ENCODE measurements at places on chromosomes 11 and 22.

DNA sequence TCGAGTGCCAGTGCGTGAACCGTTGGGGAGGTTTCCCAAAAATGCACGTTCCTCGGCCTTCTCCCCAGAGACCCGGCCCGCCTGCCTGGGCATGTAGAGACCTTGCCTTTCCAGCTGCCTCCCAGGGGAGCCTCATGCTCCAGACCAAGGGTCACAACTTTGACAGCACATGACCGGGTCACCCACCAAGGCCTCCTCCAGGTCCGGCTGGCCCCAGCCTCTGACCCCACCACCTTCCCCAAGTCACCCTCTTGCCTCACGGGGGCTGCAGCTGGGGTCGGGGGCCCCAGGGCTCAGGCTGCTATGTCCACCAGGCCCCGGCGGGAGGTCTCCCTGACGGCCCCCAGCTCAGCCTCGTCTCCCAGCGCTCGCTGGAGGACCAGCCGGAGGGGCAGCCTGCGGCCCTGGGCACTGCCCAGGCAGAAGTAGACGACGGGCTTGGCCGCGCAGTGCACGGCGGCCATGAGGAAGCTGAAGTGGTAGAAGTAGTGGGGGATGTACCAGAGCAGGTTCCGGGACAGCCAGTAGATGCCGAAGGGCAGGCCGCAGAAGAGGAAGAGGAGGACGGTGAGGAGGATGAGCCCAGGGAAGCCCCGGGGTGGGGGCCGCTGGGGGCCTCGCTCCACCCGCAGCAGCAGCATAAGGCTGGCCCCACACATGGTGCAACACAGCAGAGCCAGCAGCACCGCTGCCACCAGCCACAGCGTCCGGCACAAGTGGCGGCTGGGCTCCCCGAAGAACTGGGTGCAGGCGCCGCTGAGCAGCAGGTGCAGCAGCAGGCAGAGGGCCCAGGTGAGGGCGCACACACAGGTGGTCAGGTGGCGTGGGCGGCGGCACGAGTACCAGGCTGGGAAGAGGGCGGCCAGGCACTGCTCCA is 4.4 kb downstream of the MRGPRE start:
- no peak for DNase-seq

GRCh38 chr11:128490092-128490491 is 97.3 kb downstream of the ETS1 start:
- no peak for DNase-seq

DNA sequence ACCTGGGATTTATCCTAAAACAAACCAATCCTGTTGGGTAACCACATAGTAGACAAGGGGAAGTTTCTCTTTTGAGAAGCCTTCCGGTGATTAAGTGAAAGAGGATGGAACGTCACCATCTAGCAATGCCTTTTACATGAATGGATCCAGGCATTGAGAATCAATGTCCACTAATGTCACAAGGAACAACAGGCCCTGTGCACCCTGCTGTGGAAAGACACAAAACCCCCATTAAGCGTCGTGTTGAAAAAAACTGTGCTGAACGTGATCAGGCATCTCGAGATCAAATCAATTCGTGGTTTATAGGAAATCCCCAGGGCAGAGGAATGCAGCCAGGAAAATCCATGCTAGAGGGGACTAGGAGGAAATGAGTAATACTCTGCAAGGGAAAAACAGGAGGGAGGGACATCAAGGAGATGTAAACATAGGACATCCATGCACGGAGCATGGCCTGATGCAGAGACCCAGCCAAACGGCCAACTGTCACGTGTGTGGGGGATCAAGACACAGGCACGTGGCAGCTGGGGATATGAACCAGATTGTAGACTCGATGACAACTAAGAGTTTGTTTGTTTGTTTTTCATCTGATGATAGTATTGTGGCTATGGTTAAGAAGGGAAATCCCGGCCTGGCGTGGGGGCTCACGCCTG is 38.6 kb upstream of the CARS1 start:
- DNase-seq: peak; percentile 90

DNA sequence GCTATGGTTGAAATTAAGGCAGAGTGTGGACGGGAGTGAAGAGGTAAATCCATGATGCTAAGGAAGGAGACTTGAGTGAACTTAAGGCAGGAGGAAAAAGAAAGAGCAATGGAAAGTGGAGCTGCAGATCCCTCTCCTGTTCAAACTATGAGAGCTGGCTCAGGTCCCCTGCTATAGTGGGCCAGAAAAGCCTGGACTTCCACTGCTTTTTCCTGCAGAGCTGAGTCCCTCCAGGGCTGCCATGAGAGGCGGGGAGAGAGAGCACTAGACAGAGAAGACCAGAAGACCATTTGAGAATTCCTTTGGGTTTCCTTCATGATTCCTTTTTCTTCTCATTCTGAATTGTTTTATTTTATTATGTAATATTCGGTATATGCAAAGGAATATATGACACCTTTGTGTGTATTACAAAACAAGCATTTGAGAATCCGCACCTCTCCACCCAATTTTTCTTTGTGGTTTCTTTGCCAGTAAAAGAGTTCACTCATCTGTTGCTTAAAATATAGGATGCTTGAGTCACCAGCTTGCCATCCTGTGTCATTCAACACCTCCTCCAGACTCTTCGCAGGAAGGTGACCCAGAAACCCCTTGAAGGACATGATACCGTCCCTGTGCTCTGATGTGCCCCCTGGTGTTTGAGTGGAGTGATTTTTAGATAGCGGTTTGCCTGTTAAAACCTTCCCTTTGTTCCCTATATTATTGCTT is 24.4 kb downstream of the SREBF2 start:
- DNase-seq: peak; percentile 75

DNA sequence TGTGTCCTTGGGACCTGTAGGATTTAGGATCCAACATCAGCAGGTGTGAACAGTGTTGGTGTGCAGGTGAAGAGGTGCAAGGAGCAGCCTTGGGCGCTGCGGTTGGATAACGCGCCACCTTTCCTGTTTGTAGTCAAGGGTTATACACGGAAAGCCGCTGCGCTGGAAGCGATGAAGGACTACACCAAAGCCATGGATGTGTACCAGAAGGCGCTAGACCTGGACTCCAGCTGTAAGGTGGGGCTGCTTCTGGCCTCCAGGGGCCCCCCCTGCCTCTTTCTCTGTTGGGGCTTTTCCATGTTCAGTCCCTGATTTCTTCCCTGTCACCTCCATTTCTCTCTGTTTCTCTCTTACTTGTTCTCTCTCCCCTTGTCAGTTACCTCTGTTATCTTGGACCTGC is 3.5 kb upstream of the FERMT3 start:
- DNase-seq: no peak

DNA sequence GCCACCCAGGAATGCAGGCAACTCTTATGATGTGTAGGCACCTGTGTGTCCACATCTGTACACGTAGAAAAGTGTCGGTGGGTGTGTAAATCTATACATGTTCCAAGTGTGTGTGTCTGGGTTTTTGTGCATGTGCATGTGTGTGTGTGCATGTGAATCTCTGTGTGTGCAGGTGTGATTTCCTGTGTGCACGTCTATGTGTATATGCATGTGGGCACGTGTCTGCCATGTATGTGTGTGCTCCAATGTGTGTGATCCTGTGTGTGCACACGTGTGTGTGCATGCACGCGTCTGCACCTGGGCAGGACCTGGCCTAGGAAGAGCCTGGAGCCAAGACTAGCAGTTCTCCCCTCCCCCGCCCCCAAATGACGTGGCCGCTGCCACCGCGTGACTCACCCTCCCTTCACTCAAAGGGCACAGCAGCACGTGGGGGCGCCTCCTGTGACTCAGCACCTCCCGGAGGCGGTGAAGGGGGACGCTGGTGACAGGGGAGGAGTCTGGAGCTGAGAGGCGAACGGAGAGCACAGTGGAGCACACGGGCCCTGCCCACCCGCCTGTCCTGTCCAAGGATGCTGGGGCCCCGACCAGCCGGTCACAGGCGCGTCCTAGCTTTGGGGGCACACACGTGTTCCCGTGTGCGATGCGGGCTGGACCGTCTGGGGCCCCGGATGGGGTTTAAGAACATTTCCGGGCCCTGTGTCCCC is 10.1 kb downstream of the PIM3 start:
- peak; percentile 98 for DNase-seq

- DNase-seq: no peak
Observed at GRCh38 chr11:16082095-16083055, 274.0 kb downstream of the SOX6 start.

DNA sequence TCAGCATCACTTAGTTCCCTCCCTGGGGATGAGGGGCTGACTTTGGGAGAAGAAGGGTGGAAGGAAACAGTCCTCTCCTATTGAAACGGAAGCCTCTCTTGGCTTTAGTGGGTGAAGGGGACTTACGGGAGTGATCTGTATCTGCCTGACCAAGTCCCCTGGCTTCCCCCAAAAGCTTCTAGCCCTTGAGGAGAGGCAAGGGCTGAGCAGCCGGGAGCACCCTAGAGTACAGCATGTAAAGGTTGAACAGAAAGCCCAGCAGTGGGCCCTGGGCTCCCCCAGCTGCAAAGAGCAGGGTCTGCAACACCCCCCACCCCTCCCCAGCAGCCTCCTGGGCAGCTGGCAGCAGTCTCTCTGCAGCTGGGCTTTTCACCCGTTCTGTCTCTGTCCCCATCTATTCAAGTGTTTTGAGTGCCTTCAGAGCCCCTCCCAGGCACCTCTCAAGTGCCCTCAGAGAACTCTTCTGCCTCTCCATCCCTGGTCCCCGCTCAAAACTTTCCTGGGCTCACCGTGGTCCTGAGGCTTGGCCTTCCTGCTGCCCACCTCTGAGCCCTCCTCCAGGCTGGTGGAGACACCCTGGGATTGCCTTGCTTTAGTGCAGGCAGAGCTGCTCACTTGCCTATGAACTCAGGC is 2.7 kb downstream of the CAPN5 start:
- no peak for DNase-seq

DNA sequence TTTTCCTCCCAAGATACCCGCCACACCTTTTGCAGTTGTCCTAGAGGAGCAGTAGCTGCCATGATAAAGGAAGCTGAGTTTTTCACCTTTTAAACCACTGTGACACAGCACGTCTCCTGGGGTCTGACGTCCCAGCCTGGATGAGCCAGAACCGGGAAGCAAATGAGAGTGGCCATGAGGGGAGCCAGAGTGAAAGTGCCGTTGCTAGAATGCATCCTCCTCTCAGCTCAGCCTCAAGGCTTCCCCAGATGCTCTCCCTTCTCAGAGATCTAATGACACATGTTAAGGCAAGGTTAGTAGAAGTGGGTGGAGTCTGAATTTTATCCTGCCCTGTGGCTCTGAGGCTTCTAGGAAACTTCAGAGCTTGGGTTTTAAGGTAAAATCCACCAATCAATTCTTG is 23.4 kb upstream of the HTR3A start:
- no peak for DNase-seq

- DNase-seq: peak; percentile 68
Observed at GRCh38 chr11:121520243-121521144, 67.7 kb upstream of the SORL1-AS1 start.

Data from EH (cell line).